T-helper 17 cell (primary cell): ENCODE measurements at places on chromosomes 13 and 19.

DNA sequence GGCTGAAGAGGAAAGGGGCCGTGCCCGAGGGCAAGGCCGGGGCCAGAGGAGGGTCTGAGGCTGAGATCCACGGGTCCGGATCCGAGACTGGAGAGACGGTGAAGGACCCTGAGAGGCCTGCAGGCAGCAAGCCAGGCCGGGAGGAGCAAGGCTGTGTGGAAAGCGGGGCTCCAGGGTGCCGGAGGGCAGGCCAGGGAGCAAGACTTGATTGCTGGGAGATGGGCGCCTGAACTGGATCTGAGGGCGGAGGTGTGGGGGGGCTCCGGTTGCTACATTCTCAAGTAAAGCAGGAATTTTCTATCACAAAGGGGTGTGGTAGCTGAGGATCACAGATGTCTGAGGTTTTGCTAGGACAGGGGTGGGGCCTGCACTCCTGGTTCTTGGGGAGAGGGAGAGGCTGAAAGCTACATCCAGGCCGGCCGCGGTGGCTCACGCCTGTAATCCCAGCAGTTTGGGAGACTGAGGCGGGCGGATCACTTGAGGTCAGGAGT, 3.8 kb downstream of the MAMSTR start:
- no peak for DNase-seq

- no peak for DNase-seq
Observed at GRCh38 chr13:44904967-44905366, 84.3 kb downstream of the NUFIP1 start.

DNA sequence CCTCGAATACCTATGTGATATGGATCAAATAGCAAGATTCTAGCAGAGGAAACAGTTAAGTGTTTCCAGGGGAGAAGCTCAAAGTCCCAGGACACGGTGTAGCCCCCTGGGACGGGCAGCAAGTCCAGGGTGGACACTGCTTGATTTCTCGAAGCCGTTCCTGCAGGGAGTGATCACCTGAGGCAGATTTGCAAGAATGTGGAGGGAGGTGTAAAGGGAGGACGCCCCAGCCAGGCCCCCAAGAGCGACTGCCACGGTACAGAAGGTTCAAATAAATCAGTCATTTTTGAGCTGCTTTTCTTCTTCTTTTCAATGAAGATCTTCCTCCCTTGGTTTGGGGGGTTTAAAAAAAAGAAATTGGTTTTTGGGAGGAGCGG, 41.4 kb downstream of the KLF2 start:
- no peak for DNase-seq

- DNase-seq, result no peak
Observed at GRCh38 chr13:36887758-36888521, 32.1 kb downstream of the SMAD9 start.

DNA sequence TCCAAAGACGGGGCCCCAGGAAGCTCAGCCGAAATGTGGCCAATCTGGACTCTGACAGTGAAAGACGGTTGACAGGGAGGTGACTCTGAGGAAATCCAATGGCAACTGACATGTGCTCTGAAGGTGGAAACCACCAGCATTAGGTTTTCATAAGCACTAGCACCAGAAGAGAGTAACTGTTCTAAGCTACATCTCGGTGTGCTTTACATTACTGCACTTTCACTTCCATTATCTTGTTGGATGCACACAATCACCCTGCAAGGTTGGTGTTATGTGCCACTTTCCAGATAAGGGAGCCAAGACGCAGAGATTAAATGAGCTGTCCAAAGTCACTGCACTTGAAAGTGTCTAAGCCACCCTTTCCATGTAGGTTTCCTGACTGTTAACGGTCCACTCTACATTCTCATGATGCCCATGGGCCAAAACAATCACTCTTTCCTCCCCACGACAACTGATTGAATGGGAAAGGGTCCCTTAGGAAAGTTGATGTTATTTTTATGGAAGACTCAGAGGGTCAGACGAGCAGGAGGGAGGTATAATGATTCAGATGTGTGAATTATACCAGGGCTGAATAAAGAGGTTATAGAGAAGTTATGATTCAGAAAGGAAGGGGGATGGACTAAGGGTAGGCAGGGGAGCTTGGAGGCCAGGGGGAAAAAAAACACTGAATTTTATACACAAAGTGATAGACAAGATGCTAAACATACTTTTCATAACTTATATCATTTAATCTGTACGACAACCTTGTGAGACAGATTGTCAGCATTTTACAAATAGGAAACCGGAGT, 52.8 kb downstream of the RUBCNL start:
- DNase-seq, result no peak

DNA sequence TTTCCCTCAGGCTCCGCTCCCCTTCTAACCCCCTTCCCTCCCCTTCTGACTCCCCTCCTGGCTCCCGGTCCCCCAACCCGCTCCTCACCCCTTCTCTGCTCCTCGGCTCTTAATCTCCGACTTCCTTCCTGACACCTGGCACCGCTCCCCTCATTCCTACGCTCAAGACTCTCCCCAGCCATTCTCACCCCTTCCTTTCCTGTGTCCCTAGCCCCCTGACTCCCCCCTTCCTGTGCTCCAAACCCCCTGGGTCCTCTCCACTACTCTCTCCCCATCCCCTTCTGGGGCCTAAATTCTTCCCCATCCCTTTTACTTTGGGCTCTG, 658 bp downstream of the CLPP start:
- DNase-seq, result no peak
